Activated CD4-positive, alpha-beta T cell treated with anti-CD3 and anti-CD28 coated beads, Interleukin-2, Interleukin-4, amounts not matched to agents 100 ng/mL and 50 ng/mL, durations not matched to agents 16 hours and 8 hours (primary cell): ENCODE measurements at places on chromosomes 5 and 9.

- no peak for DNase-seq
These were observed 125.6 kb downstream of the PAPPA start for GRCh38 chr9:116279230-116279629.

DNA sequence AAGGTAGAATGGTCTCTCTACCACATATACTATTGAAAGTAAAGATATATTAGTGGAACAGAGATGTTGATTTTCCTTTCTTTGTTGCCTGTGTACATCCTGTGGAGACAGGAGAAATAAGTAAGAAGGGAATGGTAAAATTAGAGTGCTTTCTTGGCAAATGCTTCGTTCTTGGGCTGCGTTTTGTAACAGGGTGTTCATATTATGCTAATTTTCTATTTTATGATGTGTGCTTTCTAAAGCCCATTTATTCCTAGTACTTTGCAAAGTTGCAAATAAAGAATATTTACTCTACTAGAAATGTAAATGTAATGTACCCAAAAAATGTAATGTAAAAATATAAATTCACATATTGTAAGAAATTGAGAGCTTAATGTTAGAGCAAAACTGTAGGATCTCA is 40.5 kb upstream of the RIOK2 start:
- no peak for DNase-seq

GRCh38 chr9:136060671-136061371 is 34.3 kb downstream of the NACC2 start:
- DNase-seq, result no peak

GRCh38 chr9:132548751-132549640 is 33.4 kb upstream of the BARHL1 start:
- no peak for DNase-seq

DNA sequence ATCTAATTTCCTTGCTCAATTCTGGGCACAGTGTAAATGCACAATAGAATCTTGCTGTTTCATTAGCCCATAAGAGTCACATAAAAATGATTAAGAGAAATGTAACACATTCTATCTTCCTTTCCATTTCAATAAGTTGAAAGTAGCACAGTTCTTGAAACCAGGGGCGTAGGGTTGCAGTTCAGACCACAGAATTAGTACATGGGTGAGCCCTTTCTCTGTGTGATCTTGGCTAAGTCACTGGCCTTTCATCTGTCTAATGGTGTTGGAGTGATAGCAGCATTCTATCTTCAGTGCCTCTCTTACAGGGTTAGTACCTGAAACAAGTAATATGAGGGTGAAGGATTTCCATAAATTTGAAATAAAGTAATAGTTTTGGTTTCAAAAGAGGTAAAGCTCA is 445.3 kb upstream of the ZNF462 start:
- DNase-seq, result no peak

- no peak for DNase-seq
These were observed 45.2 kb downstream of the AHRR start for GRCh38 chr5:366541-367357.

- no peak for DNase-seq
These were observed 284.2 kb upstream of the NMUR2 start for GRCh38 chr5:152689250-152689711.

DNA sequence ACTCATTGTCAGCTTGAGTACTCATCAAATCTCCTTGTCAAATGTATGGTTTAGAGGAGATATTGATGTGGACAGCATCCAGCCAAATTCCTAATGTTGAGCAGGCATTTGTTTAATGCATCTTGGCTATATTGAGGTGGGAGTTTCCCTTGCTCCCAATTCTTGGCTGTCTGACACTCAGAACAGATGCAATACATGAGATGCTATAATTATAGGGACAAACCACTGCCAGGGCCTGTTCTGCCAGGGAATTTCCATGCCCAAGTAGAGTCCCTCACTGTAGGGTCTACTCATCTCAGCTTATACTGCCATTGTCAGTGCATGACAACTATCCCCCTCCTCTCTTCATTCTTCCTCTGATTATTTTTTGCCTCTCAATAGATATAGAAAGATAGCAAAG is 392.0 kb upstream of the KCNN2 start:
- no peak for DNase-seq

- DNase-seq, result no peak
These were observed 3.1 kb upstream of the KLHL3 start for GRCh38 chr5:137738947-137739346.

GRCh38 chr5:14528926-14529325 is 52.7 kb upstream of the OTULINL start:
- no peak for DNase-seq
